Glutamatergic neuron (in vitro differentiated cells): ENCODE measurements at places on chromosomes 12 and 14.

- DNase-seq: no peak
These were observed 19.7 kb downstream of the FOS start for GRCh38 chr14:75298187-75298965.

GRCh38 chr14:85336817-85337216 is 193.1 kb upstream of the FLRT2 start:
- no peak for DNase-seq

DNA sequence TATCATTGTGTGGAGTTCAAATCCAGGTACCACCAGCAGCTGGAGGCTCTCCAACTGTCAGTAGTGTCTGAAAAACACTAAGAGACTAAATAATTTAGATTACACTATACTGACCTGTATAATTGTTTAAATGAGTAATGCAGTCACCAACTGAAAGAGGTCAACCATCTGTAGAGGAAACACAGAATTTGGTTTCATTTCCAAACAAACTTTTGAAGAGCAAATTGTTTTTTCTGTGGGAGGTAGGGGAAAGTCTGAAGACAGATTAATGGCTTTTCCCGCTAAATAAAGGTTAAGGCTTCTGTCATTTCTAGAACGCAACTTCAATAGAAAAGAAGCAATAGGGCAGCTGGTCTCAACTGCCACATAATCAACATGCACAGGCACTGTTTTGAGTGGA is 462.6 kb downstream of the PRKD1 start:
- DNase-seq: no peak

- DNase-seq: no peak
These were observed 26.9 kb downstream of the DDX47 start for GRCh38 chr12:12839873-12840579.

DNA sequence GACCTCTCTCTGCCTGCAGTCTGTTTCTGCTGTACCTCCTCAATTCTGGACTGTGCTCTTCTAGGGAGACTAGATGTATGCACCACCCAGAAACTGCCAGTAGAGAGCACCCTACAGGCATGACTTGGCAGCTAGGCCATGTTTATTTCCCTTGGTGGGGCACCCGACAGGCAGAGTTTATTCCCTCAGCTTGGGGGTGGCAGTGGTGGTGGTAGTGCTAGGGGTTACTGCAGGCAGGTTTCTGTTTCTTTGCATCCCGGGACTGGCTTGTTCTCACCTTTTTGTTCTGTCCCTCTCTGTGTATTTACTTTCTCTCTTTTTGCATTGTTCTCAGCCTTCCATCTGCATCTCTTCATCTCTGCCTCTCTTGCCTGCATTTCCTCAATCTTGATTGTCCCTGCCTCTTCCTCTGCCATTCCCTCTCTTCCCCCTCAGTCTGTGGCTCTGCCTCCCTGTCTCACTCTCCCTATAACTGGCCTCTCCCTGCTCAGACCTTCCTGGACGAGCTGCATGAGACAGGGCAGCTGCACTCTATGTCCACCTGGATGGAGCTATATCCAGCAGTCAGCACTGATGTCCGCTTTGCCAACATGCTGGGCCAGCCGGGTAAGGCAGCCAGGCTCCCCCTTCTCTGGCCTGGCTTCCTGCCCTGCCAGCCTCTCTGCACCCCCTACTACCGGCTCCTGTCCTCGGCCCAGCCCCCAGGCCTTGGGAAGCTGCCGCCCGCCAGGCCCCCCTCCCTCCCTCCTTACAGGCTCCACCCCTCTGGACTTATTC is 13.8 kb downstream of the PRPF40B start:
- DNase-seq: peak; percentile 59

- DNase-seq: no peak
These were observed 59.7 kb downstream of the SSH1 start for GRCh38 chr12:108797677-108798076.

DNA sequence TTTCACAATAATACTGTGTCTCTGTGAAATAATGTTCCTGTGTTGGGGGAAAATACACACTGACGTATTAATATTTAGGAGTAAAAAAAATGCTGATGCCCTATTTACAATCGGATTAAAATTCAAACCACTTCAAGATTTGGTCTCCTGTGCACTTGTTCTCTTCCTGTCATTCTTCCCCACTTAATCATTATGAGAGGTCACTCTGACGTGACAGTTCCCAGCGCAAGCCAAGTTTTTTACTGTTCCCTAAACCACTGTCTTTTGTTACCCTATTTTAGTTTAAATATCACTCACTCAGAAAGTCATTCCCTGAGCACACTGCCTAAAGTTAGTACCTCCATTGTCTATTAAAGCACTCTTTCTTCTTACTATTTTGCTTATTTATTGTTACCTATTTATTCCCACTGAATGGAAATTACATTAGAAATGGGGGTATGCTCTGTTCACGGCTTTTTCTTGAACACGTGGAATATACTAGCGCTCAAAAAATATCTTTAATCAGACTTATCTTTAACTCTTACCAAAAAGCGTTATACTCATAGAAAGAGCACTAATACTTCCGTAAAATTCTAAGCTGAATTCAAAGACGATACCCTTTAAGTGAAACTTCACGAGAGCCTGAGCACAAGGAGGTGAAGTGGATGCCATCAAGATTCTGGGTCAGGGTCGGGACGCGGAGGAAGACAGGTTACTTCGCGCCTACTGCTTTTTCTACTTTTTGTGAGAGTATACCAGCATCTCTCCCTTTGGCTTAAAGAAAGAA is 670 bp upstream of the PSMA3 start:
- DNase-seq: no peak

DNA sequence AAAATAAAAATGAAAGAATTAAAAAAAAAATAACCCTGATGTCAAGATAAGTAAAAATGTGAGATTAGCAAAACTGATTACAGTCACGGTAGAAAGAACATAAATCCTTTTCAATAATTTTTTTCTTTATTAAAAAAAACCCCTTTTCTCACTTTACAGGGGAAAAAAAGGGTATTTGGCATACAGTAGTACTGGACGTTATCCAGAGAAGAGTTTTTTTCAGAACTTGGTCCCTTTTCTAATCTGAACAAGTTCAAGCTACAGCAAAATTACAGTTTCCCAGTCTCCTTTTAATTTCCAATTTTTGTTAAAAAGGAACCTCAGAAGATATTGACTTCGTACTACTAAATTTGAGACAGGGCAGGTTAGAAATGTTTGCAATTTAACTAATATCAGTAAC is 134.7 kb upstream of the DCN start:
- DNase-seq: no peak

- DNase-seq: no peak
These were observed 130.3 kb downstream of the CEP83 start for GRCh38 chr12:94329366-94329765.

GRCh38 chr12:126189856-126190255 is 1124.6 kb downstream of the AACS start:
- DNase-seq: no peak

DNA sequence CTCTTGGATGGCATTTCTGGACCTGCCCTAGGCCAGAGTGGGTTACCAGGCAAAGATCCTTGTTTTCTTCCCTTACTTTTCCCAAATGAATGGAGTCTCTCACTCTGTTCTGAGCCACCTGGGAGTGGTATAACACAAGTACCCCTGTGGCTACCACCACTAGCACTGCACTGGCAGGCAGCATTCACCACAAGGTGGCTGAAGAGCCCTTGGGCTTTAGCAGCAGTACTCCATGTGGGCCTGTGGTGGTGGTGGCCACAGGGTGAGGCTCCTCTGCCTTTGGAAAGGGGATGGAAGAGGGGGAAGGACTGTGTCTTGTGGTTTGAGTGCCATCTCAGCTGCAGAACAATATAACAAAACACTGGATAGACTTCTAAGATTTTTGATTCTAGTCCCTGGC is 38.1 kb upstream of the LMNTD1 start:
- no peak for DNase-seq

GRCh38 chr12:28035500-28035899 is 63.0 kb upstream of the PTHLH start:
- no peak for DNase-seq
